ENCODE measurements at places on chromosomes 7 and 10.

DNA sequence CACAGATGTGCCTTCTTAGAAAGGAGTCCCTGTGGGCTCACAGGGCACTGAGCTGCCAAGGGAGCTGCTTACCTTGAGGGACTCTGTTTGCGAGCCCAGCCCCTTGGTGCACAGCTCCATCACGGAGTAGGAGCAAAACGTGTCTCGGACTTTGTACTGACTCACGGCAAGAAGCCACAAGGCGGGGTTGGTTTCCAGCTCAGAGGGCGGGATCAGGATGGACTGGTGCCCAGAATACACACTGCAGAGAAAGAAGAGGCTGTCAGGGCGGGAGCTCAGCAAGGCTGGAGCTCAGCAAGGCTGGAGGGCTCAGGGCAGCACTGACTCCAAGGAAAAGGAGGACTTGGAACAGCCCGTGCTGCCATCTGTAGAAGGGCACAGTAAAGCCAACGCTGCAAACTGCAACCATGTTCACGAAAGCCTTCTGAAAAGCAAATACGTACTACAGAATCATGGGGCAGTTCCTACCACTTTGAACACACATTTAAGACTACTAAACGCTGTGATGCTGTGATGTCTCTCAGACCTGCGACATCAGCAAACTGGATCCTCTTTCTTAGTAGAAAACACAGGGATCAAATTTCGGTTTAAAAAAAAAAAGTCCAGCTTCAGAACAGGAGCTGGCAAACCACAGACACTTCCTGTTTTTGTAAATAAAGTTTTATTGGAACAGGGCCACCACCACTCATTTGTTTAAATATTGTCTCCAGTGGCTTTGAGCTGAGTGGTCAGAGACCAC is 194.3 kb downstream of the ZMYND11 start:
- peak; percentile 20 for DNase-seq

DNA sequence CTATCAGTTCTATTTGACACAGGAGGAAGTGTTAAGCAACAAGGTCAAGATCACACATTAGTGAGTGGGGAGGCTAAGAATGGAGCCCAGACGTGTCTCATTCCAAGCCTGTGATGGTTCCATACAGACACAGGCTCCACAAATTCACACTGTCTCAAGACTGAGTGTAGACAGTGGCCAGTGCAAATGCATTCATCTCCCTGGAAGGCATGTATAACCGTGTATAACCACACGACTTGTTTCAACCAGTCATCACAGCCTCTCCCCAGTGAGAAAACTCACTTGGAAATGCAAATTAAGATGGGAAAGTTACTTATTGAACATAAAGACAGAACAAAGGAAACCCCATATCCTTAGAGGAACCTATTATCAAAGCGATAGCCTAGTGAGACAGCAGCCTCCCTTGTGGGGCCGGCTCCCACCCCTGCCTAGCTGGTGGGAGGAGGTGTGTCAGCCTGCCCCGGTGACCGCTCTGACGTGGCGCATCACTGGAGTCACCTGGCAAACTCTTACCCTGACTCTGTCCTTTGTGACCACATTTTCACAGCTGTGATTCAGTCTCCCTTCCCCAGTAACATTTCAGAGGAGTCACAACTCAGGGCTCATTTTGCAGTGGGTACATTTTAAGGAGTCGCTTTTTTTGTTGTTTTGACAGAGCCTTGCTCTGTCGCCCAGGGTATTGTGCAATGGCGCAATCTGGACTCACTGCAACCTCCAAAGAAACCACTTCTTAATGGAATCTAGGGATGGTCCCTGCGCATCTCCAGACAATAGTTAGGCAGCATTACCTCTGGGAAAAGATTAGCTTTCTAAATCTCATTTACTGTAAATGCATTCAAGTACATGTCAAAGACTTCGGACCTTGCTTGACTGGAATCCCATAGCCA is 126.6 kb upstream of the PARD3 start:
- DNase-seq: no peak

GRCh38 chr7:132393789-132394261 is 182.4 kb downstream of the PLXNA4 start:
- no peak for DNase-seq

GRCh38 chr7:148962823-148963582 is 65.3 kb downstream of the PDIA4 start:
- DNase-seq: peak; percentile 65

DNA sequence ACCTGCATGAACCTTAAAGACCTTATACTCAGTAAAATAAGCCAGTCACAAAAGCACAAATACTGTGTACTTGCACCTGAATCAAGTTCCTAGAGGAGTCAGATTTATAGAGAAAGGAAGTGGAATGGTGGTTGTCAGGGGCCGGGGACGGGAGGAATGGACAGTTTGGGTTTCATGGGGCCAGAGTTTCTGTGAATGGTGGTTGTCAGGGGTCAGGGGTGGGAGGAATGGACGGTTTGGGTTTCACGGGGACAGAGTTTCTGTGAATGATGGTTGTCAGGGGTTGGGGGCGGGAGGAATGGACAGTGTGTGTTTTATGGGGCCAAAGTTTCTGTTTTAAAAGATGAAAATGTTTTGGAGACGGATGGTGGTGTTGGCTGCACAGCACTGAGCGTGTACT is 260.0 kb upstream of the MKI67 start:
- no peak for DNase-seq

DNA sequence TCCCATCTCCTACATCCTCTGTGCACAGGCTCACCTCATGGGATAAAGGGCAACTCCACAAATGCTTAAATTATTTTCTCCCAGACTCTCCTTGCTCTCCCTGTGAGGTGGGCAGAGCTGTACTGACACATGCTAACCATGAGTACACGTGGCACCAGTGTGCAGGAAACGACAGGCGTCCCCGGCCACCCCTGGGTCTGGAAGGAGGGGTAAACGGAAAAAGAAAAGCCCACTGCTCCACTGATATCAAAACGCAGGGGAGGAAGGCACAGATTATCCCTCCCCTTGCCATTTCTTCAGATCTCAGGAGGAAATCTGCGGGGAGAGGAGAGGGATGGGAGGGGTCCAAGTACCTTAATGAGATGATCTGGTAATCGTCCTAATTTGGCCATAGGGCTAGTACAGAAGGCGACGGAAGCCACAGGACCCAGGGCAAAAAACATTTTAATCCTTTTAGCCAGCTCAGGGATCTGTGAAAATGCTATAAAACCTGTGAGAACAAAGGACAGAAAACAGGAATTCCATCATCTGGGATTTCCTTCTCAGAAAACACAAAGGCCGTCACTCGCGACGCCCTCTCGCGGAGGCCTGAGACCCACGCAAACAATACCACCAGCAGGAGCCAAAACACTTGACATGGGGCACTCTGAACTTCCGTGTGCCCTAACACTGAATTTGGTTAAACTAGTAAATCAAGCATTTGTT is 17.8 kb upstream of the CH25H start:
- no peak for DNase-seq

DNA sequence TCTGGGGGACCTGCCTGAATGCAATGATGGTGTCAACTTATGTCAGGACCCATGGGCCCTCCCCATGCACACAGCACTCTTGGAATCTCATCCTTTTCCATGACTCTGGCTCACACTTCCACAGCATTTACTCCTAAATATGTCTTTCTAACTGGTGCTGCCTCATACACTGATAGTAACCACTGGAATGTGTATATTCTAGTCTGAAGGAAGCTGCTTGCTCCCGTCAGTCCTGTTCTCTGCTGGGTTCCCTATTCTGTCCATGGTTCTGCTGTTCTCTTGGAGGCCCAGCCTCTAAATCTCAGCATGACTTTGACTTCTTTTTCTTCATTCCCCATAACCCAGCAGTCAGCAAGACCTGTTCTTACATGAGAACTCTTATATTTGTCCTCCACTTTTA is 1055.1 kb downstream of the KCNMA1 start:
- DNase-seq: no peak

GRCh38 chr7:50330254-50330653 is 25.7 kb downstream of the IKZF1 start:
- no peak for DNase-seq

GRCh38 chr10:12327074-12327473 is 22.3 kb upstream of the CAMK1D start:
- DNase-seq: no peak

GRCh38 chr10:126014309-126014708 is 117.9 kb downstream of the FANK1 start:
- no peak for DNase-seq

GRCh38 chr10:100889546-100889945 is 23.2 kb upstream of the SLF2 start:
- DNase-seq: no peak

- DNase-seq: no peak
These were observed 256.1 kb downstream of the GRM8 start for GRCh38 chr7:126996659-126997058.

- DNase-seq: no peak
These were observed 28.6 kb upstream of the PPP2R2D start for GRCh38 chr10:131872011-131872826.

- no peak for DNase-seq
These were observed 104.7 kb upstream of the PRR15 start for GRCh38 chr7:29458933-29459332.

- DNase-seq: no peak
These were observed 1165.7 kb upstream of the AUTS2 start for GRCh38 chr7:68432585-68432984.

DNA sequence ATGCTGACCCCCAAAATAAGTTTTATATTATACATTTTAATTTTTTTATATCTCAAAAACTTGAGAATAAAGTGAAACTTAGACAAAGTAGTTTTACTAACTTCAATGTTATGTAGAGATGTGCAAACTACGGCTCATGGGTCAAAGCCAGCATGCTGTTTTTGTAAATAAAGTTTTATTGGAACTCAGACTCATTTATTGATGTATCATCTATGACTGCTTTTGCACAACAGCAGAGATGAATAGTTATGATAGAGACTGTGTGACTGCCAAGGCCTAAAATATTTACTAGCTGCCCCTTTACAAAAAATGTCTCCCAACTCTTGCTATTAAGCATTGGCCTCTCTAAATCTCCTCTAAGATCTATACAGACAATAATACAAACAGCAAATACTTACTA is 12.4 kb downstream of the MTPN start:
- no peak for DNase-seq

- no peak for DNase-seq
These were observed 78.7 kb upstream of the C1GALT1 start for GRCh38 chr7:7103343-7104313.

DNA sequence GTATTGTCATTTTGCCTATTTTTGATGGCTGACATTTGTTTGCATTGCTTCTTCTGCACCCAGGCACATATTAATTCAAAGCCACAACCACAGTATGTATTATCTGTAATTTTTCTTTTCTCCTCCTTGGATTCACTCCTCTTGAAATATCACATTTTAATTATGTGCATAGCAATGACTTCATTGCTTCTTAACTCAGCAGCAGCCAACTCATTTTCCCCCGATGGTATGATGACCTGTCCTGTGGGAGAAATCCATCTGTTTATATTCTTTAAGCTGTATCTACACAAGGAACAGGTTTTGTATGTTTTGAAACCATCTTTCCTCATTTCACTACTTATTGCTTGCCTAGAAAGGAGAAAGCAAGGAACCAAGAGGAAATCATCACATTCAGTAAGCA is 588.8 kb downstream of the INHBA start:
- DNase-seq: no peak

- DNase-seq: no peak
These were observed 254.8 kb downstream of the HGF start for GRCh38 chr7:81515009-81515408.

GRCh38 chr10:29688230-29688661 is 53.5 kb upstream of the SVIL start:
- DNase-seq: no peak

DNA sequence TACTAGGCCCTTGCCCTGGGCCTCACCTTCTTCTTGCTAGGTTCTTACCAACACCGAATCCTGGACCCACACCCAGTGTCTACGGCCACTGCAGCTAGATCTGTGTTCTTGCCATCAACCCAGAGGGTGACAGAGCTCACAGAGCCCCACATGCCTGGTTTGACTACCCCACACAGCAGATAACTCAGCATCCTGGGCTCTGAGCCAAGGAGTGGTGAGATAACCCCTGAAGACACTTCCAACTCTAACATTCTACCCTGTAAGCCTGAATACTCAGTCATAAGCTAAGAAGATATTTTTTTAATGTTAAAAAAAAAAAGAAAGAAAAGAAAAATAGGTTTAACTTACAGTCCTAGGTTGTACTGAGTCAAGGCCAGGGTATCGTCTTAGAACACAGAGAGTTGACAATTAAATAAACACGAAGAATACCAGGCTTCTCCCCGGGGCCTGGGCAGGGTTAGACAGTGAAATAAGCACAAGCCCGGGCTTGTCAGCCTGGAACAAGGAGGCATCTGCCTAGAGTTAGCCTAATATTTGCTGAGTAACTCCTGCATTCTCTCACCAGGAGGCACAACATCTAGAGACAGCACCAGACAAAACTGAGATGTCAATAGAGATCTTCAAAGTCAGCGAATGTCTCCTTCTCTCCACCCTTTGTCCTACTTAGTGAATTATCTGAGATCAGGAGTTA is 556.5 kb upstream of the LRRN3 start:
- DNase-seq: no peak

DNA sequence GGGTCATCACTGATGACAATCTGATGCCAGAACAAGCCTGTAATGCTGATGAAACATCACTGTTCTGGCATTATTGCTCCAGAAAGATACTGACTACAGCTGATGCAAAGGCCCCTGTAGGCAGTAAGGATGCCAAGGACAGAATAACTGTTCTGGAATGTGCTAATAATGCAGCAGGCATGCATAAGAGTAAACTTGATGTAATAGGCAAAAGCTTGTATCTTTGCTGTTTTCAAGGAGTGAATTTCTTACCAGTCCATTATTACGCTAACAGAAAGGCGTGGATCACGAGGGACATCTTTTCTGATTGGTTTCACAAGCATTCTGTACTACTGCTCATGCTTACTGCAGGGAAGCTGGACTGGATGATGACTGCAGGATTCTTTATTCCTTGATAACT is 18.7 kb downstream of the LCOR start:
- DNase-seq: no peak

- DNase-seq: no peak
These were observed 12.4 kb upstream of the ZMIZ1 start for GRCh38 chr10:79056361-79056735.

- no peak for DNase-seq
These were observed 6.2 kb downstream of the CDC123 start for GRCh38 chr10:12202226-12202625.

- no peak for DNase-seq
These were observed 112.2 kb downstream of the VIM start for GRCh38 chr10:17340144-17340829.

DNA sequence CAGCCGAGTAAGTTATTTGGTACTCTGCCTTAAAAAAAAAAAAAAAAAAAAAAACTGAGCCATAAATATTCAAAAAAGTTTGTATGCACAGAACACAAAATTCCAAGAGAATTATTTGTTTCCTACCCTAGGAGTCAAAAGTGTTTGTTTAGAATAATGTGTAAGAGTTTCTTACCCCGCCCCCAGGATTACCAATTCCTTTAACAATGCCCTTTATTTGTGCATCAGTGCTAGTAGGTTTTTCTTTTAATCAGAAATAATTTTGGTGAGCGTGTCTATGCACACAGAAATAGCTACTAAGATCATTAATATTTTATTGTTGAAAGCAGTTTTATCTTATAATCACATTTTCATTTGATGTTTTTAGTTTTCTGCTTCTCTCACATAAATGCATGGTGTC is 374.6 kb downstream of the DPP6 start:
- DNase-seq: no peak

All from activated T-cell treated with anti-CD3 and anti-CD28 coated beads, Interleukin-2, amount 50 U/mL, for 4 hours (primary cell).